Suppressor macrophage treated with lipopolysaccharide for 1 hour (primary cell): ENCODE measurements at places on chromosomes 11 and 22.

GRCh38 chr11:20353829-20354434, 9.6 kb upstream of the HTATIP2 start:
- peak; percentile 62 for DNase-seq

GRCh38 chr11:88249706-88250105, 74.5 kb upstream of the RAB38 start:
- no peak for DNase-seq

GRCh38 chr11:115242982-115243381, 261.2 kb downstream of the CADM1 start:
- no peak for DNase-seq

DNA sequence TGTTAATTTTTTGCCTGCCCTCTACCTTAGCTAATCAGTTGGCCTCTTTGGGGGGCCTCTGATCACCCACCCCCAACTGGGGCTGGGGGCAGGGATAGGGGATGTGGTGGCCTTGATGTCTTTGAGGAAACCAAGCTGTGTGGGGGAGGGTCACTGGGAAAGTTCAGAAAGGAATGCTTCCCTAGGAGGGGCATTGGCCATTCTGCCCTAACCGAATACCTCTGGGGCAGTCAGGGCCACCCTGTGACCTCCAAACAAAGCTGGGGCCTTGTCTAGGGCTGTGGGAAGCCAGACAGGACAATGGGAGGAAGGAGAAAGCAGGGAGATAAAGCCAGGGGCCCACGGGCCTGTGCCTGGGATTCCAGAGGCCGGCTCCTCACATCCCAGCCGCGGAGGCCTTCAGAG, 97.5 kb downstream of the TSPAN18 start:
- no peak for DNase-seq

DNA sequence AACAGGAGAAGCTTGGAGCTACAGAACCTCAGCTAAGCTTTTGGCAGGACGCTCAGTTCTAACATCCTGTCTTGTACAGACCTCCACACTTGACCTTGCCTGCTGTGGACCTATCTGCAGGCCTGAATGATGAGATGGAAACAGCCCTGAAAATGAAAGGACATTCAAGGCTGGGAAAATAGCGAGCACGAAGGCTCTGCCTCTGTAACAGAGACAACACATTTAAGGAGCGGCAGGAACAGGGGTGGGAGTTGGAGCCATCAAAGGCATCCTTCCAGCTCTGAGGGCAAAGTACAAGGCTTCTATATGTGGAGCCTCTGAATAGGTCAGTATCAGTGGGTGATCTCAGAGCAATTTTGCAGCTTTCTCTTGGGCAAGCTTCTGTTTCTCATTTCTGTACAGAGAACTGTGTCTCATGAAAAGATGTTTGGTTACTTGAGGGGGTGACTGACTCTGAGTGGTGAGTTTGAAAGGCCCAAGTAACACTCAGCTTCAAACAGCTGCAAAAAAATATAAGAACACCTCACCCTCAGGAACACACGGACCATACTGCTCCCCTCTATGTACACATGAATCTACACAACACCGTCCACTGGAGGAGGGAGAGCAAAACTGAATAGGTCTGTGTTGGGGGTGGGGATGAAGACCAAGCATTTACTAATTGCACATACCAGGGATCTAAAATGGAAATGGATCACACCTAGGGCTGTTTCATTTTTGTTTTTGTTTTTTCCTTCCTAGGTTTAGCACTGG, 101.6 kb downstream of the CCDC81 start:
- DNase-seq: no peak

- DNase-seq: no peak
Measured at GRCh38 chr11:68347841-68348240, 35.5 kb downstream of the LRP5 start.

DNA sequence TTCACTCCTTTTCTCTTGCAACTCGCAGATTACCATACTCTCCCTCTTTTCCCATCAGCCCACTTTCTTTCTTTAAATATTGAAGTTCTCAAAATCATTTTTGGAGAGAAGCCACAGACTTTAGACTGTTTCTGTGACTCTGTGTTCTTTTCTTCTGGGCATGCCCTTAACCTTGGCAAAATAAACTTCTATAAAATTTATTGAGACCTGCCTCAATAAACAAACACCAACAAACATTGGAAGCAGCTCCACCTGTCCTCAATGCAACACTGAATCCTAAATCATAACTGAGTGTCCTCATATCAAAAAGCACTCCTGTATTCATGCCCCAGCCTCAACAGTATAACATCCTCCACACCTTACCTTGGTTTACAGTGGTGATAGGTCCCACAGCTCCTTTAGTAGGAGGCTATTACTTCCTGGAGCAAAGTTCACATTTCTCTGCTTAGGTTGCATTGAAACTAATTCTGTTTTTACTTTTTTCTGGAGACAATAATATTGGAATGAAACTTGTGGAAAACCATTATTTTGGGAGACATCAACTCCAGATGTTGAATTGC, 320.0 kb upstream of the LRRC4C start:
- DNase-seq: no peak

DNA sequence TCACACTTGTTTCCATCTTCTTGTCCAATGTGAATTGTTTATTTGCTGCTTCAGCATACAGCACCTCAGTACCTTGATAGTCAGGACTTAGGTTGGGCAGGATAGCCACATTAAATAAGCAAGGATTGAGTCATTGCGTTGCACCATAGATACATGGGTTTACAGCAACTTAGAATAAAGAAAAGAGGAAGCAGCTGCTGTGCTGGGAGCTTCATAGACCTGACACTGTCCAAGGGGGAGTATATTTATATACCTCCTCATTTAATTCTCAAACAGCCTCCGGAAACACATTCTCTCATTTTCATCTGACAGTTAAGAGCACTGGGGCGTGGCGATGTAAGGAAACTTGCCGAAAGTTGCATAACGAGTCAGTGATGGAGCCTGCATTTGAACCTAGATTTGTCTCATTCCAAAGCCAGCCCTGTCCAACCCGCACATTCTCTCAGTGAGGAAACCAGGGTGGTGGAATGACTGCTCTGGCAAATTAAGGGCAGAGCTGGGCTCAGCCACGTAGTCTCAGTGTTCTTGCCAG, 42.2 kb downstream of the UBASH3B start:
- DNase-seq: peak; percentile 79

DNA sequence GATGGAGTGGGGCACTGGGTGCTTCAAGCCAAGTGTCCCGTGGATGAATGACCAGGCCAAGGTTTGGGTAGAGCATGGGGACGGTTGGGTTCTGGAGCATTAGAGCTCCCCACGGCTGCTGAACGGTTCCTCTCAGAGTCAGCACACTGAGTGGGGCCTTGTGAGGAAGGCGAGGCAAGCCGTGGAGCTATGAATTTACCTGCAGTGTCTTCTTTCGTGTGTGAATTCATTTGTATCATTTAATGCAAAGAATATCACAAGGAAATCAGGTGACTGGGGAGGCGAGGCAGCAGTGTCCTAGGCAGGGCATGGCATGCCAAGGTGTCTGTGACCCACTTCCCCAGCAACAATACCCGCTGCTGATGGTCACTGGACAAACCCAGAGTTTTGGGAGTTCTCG, 343.5 kb upstream of the B3GAT1 start:
- no peak for DNase-seq

- DNase-seq: peak; percentile 86
Measured at GRCh38 chr11:95505927-95506426, 275.0 kb upstream of the SESN3 start.

DNA sequence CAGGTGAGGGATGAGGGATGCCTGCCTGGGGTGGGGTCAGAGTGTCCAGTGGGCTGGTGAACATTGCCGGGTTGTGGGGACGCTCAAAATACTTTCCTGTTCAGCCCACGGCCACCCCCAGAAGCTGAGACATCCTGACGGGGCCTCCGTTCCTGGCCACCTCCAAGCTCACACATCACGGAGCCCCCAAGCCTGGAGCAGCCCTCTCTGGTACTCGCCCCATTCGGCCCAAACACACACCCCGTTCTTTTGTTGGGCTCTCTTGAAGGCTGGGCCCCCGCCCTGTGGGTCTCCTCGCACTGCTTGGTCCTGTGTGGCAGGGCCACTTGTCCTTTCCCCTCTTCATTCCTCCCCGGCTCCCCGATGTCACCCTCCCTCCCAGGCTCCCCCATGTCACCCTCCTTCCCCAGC, 442.6 kb downstream of the TBC1D22A start:
- no peak for DNase-seq

DNA sequence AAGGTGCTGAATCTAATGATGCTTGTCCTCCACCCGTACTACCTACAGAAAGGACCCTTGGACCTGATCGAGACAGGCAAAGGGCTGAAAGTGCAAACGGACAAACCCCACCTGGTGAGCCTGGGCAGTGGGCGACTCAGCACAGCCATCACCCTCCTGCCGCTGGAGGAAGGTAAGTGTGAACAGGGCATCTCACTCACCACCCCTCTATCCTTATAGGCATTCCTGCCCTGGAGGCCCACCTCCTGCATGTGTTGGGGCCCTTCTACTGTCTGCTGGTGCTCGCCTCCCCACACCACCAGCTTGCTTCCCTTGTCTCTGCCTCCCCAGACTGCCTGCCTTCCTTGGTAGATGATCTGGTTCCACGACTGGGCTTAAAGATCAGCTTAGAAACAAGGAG, 7.1 kb downstream of the PHLDB1 start:
- DNase-seq: no peak

DNA sequence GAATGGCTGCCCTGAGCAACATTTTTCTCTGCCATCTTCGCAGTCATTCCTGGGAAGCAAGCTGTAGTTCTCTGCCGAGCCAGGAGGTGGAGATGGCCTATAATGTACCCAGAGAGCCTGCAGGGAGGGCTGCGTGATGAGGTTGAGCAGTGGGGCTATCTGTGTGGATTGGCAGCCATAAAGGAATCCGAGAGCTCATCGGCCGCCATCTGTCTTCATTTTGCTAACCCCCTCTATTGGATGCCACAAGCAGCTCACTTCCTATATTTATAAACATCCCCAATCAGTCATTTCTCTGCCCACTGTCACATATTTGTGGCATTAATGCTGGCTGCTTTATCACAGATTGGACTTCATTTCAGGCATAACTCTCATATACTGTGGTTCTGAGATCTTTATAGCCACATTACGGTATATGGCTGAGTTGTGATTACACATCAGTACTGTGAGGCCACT, 209.5 kb downstream of the NTM start:
- DNase-seq: peak; percentile 35

- DNase-seq: no peak
Measured at GRCh38 chr11:74909385-74909784, 39.5 kb downstream of the XRRA1 start.

GRCh38 chr22:35347462-35347861, 33.4 kb upstream of the HMOX1 start:
- no peak for DNase-seq

GRCh38 chr11:21485006-21485405, 707.9 kb upstream of the ANO5 start:
- DNase-seq: no peak

GRCh38 chr11:94794287-94795168, 26.4 kb downstream of the AMOTL1 start:
- DNase-seq: peak; percentile 62

DNA sequence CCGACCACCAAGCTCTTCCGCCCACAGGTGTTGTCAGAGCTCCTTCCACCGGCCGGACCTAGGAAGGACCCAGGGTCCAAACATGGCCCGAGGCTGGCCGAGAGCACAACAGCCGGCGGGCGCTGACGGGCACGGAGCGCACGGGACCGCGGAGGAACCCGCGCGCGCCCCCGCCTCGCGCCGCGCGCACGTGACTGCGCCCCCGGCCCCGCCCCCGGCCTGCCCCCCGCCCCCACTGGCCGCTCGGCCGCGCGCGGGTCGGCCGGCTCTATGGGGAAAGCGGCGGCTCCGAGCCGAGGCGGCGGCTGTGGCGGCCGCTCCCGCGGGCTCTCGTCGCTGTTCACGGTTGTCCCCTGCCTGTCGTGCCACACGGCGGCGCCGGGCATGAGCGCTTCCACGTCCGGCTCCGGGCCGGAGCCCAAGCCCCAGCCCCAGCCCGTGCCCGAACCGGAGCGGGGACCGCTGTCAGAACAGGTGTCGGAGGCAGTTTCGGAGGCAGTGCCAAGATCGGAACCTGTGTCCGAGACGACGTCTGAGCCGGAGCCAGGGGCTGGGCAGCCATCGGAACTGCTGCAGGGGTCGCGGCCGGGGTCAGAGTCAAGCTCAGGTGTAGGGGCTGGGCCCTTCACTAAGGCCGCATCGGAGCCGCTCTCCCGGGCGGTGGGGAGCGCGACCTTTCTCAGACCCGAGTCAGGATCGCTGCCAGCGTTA, at the start of gene OSBP2:
TSS of gene OSBP2 (plus strand) at position 235 of the 711 bp plus-strand sequence. CDS start at position 271, 36 bp downstream.
- DNase-seq: peak; percentile 74

DNA sequence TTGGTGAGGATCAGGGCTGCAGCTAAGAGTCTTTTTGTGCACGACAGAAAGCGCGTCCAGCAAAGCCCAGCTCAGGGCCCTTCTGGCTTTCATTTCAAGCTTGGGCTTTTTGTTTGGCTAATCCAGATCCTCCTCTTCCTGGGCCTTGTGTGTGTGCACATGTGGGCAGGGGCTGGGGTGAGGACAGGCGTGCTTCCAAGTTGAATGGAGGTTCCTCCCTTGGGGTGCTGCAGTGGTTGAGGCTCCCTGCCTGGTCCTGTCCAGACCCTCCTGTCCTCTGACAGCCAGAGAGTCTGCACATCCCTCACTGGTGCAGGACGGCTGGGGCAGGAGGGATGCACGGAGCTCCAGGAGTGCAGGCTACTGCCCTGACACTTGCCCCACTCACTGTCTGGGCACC, 62.0 kb upstream of the NECTIN1 start:
- DNase-seq: no peak

GRCh38 chr11:132248580-132248979, 878.2 kb downstream of the NTM start:
- DNase-seq: no peak

- DNase-seq: no peak
Measured at GRCh38 chr11:67530282-67530592, 7.0 kb upstream of the CABP2 start.

DNA sequence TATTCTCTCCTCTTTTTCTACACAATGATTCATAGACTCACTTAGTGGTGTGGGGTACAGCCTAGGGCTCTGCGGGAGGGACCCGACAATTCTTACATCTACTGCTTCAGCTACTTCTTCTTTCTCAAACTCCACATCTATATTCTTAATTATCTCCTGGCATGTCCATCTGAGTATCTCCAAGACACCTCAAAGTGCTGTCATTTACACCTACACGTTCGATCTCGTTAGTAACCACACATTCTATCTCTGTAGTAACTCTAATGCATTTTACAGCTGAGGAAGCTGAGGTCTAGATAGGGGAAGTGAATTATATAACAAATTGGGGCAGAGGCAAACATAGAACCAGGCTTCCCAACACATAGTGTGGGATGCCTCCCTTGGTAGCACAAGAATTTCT, 27.7 kb upstream of the RRM1 start:
- peak; percentile 58 for DNase-seq

GRCh38 chr11:23836981-23837380, 659.9 kb upstream of the LUZP2 start:
- DNase-seq: no peak

- no peak for DNase-seq
Measured at GRCh38 chr11:97409141-97409540, 1019.3 kb downstream of the JRKL start.

DNA sequence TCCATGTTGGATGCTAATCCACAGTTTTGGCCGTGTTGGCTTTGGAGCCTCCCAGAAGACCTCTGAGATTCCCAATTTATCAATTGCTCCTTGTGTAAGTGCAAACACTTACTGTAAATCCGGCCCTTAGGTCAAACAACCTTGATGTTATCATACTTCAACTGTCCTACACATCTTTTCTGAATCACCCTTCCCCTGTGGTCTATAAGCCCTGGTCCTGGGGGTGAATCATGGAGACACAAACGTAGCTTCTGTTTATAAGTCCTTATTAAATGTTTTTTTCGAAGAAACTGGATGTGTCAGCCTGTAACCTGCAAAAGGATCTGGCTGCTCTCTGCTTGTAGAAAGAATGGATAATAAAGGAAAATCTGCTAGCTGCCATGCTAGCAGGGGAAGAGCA, 1.7 kb upstream of the IL10RA start:
- peak; percentile 67 for DNase-seq

- no peak for DNase-seq
Measured at GRCh38 chr22:32324505-32325415, 32.9 kb upstream of the RFPL3 start.
